ENCODE measurements at places on chromosomes 2 and 18. TPM values are rescaled to one million over a fixed set of nuclear protein-coding genes. Genes with fewer than 3 reads are reported as not detected.
A peak's percentile ranks its signal among the peaks of the same experiment; 100 is the strongest.

DNA sequence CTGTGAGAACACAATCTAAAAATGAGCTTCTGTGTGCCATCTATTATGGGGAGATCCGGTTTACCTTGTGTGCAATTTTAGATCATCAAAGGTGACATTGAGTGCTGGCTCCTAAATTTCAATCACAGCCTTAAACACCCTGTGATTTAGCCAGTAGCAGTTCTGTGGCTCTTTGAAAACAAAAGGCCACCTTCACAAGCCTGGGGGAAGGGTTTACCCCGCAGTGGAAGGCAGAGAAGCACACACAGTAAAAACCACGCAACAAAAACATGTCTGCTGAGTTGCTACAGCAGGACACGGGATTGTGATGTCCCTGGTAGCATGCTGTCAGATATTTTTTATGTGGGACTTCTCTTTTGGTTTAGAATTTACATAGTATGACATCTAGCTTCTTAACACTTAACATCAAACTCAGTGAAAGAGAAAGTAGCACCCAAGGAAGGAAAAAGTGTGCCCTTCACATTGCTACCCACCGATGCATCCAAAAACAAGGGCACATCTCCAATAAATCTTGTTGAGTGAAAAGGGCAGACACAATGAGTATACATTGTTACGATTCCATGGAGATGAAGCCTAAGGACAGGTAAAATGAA lies 56.1 kb upstream of the RNF152 start:
- peak; percentile 48 for DNase-seq

Gene HK2
- polyA plus RNA-seq, result 41.0 TPM

DNA sequence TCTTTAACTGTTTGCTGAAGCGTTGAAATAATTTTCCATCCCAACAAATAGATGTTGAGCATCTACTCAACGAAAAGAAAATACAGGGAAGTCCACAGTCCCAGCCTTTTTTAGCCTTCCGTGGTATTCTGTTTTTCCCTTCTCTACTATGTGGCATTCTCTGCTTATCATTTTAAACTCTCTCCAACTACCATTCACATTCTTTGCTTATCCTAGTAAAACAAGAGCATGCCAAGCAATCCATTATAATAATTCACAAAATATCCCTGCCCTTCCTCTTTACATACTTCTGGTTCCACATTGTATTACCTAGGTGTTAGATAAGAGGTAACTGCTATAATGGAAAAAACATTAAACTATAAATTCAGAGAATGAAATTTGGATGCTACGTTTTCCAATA lies 1.6 kb upstream of the SESTD1 start:
- no peak for DNase-seq

- no peak for DNase-seq
These were observed 270.6 kb downstream of the SS18 start for GRCh38 chr18:25819746-25820363.

Gene IL1B
- polyA plus RNA-seq, result 161 TPM

DNA sequence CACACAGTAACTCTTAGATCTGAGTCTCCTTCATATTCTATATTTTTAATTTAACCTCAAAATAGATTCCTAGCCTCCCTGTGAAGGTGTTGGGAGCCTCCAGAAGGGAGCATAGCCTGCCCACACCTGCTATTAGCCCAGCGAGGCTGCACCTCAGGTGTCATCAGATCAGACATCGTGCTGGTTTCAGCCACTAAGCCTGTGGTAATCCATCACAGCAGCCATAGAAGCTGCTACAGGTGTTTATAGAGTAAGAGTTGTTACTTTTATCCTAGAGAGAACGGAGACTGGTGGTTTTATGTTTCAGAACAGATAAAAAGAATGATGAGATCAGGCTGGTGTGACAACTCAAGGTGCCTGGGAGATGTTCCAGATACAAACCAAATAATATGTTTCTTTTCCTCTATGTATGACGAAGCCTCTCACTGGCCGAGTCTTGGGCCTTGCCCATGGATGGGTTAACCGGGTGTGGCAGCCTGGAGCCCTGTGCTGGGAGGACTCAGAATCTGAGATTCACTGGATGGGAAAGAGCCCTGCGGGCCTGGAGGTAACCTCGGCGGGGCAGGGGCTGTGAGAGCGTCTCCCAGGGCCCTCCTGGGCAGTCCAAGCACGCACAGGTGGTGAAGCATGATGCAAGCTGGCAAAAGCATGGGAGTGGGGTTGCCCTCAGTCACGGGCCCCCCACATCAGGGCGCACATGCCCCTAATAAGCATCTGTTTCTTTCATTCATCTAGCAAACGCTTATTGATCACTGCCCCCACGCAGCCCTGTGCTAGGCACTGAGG lies 73.7 kb downstream of the MRPS9 start:
- no peak for DNase-seq

DNA sequence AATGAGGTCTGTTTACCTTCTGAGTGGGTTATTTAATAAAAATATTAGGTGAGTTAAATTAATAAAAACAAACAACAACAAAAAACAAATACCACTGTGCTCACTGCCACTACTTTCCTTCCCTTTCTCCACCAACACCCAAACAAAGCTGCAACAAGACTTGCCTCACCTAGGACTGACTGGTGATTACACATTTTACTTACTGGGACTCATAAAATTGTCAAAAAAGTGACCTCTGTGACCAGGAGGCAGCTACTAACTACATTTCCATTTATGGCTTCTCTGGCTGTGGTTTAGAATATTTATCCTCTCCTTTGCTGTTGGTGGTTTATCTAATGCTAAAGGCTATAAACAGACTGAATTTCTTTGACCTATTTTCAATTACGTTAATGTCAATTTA lies 39.8 kb downstream of the EFEMP1 start:
- no peak for DNase-seq

GRCh38 chr2:1082456-1083205 lies 132.0 kb downstream of the SNTG2 start:
- DNase-seq, result no peak

GRCh38 chr2:4914551-4914950 lies 777.6 kb upstream of the SOX11 start:
- peak; percentile 68 for DNase-seq

- peak; percentile 76 for DNase-seq
These were observed 67.9 kb upstream of the PNPT1 start for GRCh38 chr2:55761526-55761925.

Data from mammary epithelial cell (primary cell).